H9 (cell line): ENCODE measurements at places on chromosomes 5 and 9.

GRCh38 chr5:142145106-142145900, 36.7 kb downstream of the NDFIP1 start:
- DNase-seq = peak; percentile 58

DNA sequence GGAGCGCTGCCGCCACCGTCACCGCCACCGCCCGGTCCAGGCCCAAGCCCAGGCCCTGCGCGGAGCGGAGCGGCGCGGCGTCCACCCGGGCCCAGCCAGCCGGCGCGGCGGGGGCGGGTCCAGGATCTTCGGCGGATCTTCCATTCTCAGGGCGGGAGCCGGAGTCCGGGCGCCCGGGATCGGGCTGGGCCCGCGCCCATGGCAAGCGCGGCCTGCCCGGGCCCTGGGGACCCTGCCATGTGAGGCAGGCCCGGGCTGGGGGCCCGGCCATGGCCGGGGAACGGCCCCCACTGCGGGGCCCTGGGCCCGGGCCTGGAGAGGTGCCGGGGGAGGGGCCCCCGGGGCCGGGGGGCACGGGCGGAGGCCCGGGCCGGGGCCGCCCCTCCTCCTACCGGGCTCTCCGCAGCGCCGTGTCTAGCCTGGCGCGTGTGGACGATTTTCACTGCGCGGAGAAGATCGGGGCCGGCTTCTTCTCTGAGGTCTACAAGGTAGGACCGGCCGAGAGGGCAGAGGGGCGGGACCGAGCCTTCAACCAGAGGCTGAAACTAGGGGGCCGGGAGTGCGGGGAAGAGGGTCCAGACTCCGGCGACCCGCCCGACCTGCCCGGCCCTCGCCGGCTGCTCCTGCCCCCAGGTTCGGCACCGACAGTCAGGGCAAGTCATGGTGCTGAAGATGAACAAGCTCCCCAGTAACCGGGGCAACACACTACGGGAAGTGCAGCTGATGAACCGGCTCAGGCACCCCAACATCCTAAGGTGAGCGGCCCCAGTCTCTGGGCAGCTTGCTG, 482 bp downstream of the TESK1 start:
- no peak for DNase-seq

- no peak for DNase-seq
Observed at GRCh38 chr5:68264024-68264956, 48.7 kb downstream of the PIK3R1 start.

DNA sequence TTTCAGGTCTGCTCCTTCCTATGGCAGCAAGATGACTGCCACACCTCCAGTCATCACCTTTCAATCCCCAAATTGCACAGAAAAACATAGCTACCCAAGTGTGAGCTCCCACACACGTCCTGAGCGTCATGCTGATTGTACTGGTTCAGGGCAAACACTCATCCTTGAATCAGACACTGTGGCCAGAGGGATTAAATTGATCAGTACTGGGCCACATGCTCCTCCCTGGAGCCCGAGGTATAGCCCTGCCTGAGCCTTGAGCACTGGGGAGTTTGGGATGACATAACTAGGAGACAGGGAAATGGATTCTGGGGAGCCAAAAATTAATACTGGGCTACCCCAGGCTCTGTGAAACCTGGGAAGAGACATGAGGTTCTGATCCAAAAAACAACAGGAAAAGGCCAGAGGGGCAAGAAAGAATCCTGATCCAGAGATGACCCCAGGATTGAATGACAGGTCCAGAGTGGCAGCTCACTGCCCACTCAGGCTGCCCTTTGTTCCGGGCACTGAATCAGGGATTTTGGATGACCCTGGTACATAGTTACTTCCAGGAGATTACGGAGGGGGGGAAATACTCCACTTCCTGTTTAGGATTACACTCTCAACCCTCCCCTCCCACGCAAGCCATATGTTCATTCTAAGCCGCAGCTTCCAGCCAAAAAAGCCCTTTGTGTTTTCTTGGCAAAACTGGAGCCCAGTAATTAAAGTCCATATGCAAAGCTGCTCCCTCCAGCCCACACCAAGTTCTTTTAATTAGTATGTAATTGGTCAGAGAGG, 141.6 kb upstream of the SPRY4 start:
- DNase-seq = no peak

DNA sequence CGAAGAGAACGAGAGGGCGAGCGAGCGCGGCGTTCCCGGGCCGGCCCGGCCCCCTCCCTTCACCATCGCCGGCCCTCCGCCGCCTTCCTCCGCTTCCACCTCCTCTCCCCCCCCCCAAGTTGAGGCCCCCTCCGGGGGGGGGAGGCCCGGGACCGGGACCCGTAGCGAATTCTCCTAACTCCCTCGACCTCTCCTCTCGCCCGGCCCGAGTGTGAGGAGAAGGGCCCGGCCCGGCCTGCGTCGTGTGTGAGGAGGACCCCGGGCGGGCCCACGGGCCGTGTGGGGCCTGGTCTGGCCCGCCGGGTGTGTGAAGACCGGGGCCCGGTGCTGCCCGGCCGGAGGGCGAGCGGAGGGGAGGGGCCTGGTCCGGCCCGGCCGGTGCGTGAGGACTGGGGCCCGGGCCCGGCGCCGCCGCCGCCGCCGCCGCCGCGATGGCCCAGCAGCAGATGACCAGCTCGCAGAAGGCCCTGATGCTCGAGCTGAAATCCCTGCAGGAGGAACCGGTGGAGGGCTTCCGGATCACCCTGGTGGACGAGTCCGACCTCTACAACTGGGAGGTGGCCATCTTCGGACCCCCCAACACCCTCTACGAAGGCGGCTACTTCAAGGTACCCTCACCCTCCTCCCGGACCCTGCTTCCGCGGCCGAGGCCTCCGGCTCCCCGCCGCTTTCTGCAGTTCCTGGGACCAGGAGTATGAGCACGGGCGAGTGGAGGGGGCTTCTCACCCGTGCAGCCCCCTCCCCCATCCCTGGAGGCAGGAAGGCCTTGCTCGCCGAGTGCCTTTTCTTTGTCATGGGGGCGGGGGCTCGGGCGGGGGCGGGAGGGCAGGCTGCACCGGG, 587 bp downstream of the UBE2R2 start:
- peak; percentile 80 for DNase-seq

GRCh38 chr9:15176836-15177235, 130.2 kb downstream of the TTC39B start:
- no peak for DNase-seq

DNA sequence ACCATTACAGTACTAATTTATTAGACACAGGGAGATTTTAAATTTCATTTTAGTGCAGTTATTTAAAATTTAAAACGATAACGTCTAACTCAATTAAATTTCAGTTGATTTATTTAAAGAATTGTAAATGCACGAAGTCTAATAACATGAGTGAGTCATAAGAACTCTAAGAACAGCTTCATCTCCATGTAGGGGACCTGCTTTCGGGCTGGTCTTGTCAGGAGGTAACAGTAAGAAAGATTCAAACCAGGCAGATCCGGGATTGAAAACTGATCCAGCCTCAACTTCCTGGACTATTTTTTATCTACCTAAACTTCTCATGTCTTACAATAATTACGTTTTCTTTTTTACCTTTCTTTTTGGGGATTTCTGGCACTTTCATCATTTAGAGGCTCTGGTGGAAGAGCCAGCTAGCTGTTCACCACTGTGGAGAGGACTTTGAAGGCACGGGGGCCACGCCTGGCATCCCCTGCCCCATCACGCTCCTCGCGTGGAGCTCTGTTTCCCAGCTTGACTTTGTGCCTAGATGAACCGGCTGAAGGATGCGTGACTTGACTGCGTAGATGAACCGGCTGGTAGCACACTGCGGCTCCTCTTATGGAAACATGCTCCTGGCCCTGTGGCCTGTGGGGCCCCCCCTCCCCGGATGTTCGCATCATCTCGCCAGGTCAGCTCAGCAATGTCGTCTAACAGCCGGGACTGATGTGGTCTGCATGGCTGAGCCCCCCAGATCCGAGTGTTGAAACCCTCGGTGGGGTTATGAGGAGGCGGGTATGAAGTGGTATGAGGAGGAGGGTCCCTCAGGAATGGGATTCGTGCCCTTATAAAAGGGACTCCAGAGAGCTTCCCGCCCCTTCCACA, 26.0 kb downstream of the NDUFS6 start:
- no peak for DNase-seq

- DNase-seq = peak; percentile 27
Observed at GRCh38 chr9:137383081-137383783, 39.7 kb downstream of the EXD3 start.

DNA sequence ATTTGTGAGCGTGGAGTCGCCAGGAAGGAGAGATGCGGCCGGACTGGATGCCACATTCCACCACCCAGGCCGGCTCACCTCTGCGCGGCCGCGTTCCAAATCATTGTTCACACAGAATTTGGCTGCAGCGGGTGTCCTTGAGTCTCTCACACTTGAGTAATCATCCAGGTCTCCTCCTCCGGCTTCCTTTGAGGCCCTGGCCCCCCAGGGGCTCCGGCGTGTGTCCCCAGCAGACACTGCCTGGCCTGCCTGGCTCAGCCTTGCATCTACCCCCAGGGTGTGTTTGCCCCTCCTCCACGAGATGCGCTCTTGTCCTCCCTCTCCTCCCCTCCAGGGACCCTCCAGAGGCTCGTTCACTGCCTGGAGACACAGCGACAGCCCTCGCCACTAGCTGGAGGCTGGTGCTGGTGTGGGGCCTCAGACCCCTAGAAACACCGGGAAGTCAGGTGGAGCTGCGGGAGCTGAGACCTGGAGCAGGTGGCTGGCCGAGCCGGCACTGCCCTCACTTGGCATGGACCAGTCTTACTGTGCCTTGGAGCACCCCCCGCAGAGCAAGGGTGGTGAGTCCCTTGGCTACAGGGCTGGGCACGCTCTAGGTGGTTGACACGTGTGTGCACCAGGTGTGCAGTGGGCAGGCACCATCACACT, 7.0 kb upstream of the SLC9A3 start:
- DNase-seq = no peak

- no peak for DNase-seq
Observed at GRCh38 chr5:124522992-124523391, 223.4 kb downstream of the ZNF608 start.

DNA sequence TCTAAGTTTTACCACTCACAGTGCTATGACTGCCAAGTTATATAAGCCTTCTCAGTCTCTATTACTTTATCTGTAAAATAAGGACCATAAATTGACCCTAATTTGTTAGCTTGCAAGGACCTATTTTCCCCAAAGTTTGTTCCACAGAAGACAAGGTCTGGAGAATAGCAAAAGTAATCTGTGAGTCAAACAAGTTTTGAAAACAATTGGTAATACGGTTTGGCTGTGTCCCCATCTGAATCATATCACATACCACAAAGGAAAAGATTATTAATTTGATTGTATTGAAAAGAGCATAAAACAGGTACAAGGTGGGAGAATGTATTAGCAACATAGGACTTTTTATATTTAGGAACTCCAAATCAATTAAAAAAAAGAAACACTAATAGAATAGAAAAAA, 124.0 kb upstream of the TARS1 start:
- DNase-seq = no peak

DNA sequence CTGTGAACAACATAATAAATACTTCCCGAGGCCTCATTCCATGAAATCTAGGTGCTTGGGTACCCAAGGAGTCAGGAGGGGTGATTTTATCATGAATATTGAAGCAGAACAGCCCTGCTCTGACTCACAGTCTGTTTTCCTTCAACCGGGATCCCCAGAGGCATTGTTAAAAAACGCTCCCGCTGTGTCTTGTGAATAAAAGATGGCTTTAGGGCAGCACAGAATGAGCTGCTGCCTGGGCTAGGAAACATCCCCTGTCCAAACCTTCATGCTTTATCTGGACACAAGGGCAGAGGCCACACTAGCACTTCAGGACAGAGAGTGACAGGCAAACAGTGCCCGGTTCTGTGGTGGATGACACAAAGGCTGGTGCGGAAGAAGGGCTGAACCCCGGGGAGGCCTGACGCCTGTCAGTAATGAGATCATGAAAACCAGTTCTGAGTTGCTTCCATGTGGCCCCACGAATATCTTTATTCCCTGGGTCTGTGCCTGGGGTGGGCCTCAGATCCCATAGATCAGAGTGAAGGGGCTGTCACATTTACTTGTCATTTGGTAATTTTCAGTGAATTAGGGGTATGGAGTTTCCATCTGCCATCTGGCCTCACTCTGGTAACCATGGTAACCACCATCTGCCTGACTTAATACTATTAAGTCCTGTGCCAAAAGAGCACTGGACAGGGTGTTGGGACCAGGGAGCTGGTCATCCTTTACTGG, 2.6 kb downstream of the IGFBPL1 start:
- peak; percentile 58 for DNase-seq

DNA sequence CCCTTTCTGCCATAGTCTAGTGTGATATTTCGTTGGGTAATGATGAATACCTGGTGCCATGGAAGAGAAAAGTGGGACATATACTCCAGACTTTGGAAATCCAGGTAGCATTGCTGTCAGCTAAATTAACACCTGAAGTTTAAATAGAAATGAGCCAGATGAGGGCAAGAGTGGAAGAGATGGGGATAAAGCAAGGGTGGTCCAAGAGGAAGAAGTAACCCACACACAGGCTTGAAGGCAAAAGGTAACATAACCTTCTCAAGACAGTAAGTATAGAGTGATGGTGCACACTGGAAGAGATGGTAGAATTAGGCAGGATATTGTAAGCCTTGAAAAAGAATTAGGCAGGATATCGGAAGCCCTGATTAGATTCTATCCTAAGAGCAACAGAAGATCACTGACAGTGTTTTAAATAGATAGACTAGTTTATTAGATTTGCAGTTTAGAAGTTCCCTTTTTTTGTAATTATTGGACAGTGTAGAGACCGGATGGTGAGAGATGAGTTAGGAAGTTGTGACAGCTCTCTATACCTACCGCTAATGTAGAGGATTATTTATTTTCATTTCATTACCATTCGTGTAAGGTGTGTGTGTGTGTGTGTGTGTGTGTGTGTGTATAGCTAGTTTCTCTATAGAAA, 16.8 kb downstream of the ANXA1 start:
- DNase-seq = no peak

- no peak for DNase-seq
Observed at GRCh38 chr9:99752417-99753109, 69.1 kb upstream of the NR4A3 start.

DNA sequence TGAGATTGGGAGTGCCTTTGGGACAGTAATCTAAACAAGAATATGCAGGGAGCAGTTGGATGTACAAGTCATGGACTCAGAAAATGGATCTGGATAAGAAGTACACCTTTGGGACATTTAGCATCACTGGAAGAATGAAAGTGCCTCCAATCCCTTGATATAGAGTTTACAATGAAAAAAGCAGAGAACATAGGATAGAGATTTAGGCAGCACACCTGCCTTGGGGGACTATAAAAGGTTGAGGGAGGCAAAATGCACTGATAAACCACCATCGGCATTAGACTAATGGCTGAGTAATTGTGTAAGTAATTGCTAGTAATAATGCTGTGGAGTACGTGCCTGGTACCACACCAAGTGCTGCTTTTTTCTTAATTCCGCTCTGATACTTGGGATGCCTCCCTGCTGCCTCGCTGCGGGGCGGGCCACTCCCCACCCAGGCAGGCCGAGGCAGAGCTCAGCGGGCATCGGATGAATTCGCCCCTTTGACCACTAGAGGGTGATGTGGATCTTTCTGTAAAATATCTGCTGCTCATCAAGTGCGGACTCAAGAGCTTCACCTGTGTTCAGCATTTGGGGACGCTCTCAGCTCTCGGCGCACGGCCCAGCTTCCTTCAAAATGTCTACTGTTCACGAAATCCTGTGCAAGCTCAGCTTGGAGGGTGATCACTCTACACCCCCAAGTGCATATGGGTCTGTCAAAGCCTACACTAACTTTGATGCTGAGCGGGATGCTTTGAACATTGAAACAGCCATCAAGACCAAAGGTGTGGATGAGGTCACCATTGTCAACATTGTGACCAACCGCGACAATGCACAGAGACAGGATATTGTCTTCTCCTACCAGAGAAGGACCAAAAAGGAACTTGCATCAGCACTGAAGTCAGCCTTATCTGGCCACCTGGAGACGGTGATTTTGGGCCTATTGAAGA, 99.9 kb downstream of the ANKRD18B start:
- DNase-seq = peak; percentile 86
